Aortic smooth muscle cell (primary cell): ENCODE measurements at places on chromosomes 12 and 14. TPM values are rescaled to one million over a fixed set of nuclear protein-coding genes. Genes with fewer than 3 reads are reported as not detected.

The PKP2 gene
- total RNA-seq = 0.06 TPM in 1 of 2 replicates, not detected in the other

The GPR33 gene
- not detected in 2 replicates for total RNA-seq

The ERP27 gene
- 0.13 and 0.87 TPM in 2 replicates for total RNA-seq

The RGS6 gene
- not detected in 2 replicates for total RNA-seq

The FOXM1 gene
- 8.5 and 9.3 TPM in 2 replicates for total RNA-seq

The MDGA2 gene
- total RNA-seq = not detected in 2 replicates
